ENCODE measurements at places on chromosomes 7 and 10. TPM values are rescaled to one million over a fixed set of nuclear protein-coding genes. Genes with fewer than 3 reads are reported as not detected.
A peak's percentile ranks its signal among the peaks of the same experiment; 100 is the strongest.

DNA sequence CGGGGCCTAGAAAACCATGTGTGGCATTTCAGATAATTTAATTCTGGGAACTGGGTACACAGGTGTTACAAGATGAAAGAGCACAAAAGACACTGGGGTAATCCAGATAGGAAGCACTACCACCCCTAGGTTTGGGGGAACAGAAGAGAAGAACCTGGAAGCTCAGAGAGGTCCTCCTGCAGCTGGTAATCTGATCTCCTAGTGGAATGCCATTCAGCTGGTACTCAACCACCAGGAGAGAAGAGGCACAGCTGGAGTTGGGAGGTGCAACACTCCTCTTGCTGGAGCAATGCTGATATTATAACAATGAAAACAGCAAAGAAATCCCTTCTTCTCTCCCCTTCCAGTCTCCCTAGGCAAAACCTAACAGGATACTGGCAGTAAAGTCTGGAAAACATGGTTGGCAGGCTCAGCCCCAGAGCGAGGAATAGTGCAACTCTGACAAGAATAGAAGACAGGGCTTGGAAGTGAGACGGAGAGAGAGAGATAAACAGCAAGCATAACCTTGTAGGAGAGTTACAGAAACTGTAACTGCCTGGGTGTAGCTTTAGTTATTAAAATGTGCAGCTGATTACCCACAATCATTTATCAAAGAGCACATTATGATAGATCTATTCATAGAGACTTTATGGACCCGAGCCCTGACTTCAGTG lies 35.0 kb downstream of the NRF1 start:
- no peaks in the 10 kb centered on the region for H3K36me3 ChIP-seq
- H3K4me1 ChIP-seq = no peaks in the 10 kb centered on the region
- H3K4me3 ChIP-seq = no peak overlapping the region
- no peak for DNase-seq

Gene PLXNA4
- 3.5 TPM for total RNA-seq

DNA sequence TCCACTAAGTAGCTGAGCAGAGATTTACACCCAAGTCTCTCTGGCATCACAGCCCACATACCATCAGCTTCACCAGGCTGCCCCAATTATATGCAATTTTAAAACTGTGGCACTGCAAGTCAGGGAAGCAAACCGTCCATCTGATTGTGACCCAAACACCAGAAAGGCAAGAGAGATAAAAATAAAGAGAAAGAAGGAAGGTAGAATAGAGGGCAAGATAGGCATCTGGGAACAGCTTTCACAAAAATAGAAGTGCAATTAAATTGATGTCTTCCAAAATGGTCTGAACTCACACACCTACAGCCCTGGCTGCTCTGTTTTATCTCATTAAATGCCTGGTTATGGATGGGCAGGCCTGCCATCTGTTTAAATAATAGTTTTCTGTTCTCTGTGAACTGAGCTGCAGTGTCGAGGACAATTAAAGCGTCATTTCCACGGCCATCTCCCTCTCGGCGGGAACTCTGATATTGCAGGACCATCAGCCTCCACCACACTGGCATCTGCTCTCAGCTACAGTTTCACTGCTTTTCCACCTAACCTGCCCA lies 509.1 kb downstream of the INHBA start:
- no peak overlapping the region for H3K4me3 ChIP-seq
- no peaks in the 10 kb centered on the region for H3K27me3 ChIP-seq
- peak; percentile 23 for DNase-seq
- no peak overlapping the region for H3K27ac ChIP-seq
- H3K4me1 ChIP-seq = no peaks in the 10 kb centered on the region
- H3K36me3 ChIP-seq = no peaks in the 10 kb centered on the region

Gene CH25H
- total RNA-seq = 3.2 TPM

Gene AKR1C1
- total RNA-seq = 61.7 TPM

GRCh38 chr7:117809958-117810357 lies 63.3 kb downstream of the CTTNBP2 start:
- DNase-seq = no peak
- no peak overlapping the region for H3K27ac ChIP-seq
- H3K27me3 ChIP-seq = no peaks in the 10 kb centered on the region
- no peaks in the 10 kb centered on the region for H3K4me1 ChIP-seq
- no peak overlapping the region for H3K4me3 ChIP-seq
- H3K36me3 ChIP-seq = no peaks in the 10 kb centered on the region

GRCh38 chr10:35852721-35853120 lies 210.6 kb upstream of the FZD8 start:
- no peaks in the 10 kb centered on the region for H3K27me3 ChIP-seq
- H3K27ac ChIP-seq = no peak overlapping the region
- no peaks in the 10 kb centered on the region for H3K36me3 ChIP-seq
- no peaks in the 10 kb centered on the region for H3K4me1 ChIP-seq
- H3K4me3 ChIP-seq = no peak overlapping the region

DNA sequence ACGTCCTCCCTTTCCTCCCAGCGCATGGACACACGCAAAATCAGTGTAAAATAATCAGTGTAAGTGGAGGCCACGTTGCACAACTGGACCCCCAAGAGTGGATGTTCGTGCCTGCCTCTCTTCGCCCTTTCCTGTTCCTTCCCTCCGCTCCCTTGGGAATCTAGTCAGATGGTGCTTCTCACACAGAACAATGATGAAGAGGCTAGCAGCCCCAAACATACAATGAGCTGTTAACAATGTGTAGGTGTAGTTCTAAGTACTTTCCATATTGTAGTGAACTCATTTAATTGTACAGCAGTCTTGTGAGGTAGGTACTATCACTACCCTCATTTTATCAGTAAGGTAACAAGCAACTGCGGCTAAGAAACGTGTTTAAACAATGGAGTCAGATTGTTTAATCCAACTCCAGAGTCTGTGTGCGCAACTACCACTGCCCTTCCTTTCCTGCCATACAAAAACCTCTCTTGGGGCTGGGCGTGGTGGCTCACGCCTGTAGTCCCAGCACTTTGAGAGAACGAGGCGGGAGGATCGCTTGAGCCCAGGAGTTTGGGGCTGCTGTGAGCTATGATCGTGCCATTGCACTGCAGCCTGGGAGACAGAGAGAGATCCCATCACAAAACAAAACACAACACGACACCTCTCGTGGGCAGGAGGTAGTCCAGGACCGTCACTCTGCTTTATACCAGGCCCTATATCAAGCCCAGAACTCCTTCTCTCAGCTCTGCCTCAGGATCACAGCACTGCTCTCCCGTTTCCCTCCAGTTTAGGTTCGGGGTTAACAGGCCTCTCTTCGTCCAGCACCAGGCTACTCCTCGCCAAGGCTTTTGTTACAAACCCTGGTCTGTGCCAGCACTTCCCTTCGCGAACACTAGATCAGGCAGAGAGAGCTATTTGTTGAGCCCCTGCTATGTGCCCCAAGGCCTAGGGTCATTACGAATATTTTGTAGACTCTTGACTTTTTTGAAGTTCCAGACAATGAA lies 1.1 kb downstream of the FKBP9 start:
- no peaks in the 10 kb centered on the region for H3K4me1 ChIP-seq
- peak overlapping the region; percentile 85 for H3K4me3 ChIP-seq
- H3K27me3 ChIP-seq = no peaks in the 10 kb centered on the region
- no peak for DNase-seq
- peak overlapping the region; percentile 78 for H3K27ac ChIP-seq
